Stimulated activated CD8-positive, alpha-beta memory T cell treated with anti-CD3 and anti-CD28 coated beads, Interleukin-15, amount 100 ng/mL, for 24 hours (primary cell): ENCODE measurements at places on chromosomes 2 and 18.
A peak's percentile ranks its signal among the peaks of the same experiment; 100 is the strongest.

GRCh38 chr2:241309684-241310117 lies 5.8 kb downstream of the HDLBP start:
- DNase-seq = peak; percentile 17

DNA sequence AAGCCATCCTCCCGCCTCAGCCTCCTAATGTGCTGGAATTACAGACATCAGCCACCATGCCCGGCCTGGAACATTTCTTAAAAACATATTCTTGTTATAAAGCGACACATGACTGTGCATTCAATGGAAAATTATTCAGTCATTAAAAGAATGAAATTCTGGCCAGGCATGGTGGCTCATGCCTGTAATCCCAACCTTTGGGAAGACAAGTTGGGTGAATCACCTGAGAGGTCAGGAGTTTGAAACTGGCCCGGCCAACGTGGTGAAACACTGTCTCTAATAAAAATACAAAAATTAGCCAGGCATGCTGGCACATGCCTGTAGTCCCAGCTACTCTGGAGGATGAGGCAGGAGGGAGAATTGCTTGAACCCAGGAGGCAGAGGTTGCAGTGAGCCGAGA lies 21.6 kb upstream of the RPRD1A start:
- no peak for DNase-seq

GRCh38 chr2:237281836-237282306 lies 132.1 kb downstream of the COL6A3 start:
- DNase-seq = no peak

- no peak for DNase-seq
These were observed 11.9 kb upstream of the HS6ST1 start for GRCh38 chr2:128330583-128330982.

- DNase-seq = no peak
These were observed 63.7 kb downstream of the EFEMP1 start for GRCh38 chr2:55859875-55860274.

DNA sequence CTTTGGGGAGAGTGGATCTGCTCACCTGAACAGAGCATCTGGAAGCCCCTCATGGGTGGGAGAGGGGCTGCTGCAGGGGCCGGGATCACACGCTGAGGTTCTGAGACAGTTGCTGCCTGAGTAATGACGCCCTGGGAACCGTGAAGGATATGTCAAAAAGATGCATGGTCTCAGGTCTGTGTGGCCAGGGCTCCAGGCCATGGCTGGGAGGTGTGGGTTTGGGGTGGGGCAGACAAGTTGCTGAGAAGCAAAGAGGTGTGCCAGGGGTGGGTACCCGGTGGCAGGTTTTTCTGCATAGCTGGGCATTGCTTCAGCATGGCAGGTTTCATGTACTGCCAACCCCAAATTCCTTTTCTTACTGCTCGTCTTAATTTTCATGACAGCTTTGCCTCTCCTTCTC lies 133.5 kb downstream of the RPIA start:
- DNase-seq = no peak

DNA sequence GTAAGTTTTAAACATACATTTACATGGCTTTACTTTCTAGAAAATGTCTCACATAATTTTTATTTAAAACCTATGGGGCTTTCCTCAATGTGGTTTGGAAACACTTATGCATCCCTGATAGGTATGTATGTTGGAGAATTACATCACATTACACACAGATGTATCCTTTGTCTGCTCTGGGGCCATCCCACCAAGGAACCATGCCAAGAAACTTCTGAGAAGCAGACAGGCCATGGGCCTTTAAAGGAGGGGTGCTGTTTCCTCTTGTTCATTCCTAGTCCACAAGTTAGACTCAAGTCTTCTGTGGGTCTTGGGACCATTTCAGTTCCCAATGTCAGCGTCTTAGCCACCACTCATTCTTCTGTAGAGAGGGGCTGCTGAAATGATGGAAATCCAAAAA lies 162.0 kb upstream of the SETBP1 start:
- no peak for DNase-seq

DNA sequence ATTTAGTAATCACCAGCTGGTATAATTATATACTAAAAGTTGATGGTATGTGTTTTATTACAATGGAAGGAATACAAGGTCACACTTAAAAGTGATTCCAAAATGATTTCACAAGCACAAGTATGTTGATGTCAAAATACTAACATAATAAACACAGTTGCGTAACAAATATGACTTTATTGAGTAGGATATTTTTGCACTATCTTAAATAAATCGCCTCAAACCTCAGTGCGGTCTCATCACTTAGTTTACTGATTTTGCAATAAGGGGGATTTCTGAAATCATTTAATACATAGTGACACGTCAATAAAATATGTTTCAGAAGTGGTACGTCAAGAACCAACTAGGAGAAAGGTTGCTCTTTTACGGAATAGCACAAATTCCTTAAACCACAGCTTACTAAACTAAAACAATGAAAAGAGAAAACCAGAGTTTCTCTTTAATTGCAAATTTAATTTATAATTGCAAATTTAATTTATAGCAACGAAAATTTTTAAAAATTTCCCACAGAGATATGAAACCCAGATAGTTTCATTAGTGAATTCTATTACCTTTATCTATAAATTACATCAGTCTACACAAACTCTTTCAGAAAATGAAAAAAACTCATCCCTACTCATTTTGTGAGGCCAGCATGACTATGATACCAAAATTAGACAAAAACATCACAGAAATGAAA lies 304.0 kb upstream of the REG3G start:
- DNase-seq = no peak

- no peak for DNase-seq
These were observed 209.7 kb downstream of the WDPCP start for GRCh38 chr2:63378589-63378988.

- no peak for DNase-seq
These were observed 259.3 kb downstream of the AGPS start for GRCh38 chr2:177651833-177652232.

DNA sequence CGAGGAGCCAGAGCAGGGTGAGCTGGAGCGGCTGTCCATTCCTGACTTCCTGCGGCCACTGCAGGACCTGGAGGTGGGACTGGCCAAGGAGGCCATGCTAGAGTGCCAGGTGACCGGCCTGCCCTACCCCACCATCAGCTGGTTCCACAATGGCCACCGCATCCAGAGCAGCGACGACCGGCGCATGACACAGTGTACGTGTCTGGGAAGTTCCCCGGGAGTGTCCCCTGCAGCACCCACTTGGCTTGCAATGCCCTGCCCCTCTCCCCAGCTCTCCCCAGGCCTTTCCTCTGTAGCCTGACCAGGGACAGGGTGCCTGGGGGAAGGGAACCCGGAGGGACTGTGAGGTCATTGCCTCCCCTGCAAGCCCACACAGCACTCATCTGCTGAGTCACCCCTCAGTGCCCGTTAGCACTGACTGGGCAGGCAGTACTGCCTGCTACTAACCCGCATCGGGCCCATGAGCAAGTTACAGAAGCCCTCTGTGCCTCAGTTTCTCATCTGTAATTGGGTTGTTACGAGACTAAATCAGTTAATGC lies 29.4 kb upstream of the GMPPA start:
- DNase-seq = no peak

GRCh38 chr2:99883358-99883757 lies 259.0 kb downstream of the AFF3 start:
- no peak for DNase-seq

DNA sequence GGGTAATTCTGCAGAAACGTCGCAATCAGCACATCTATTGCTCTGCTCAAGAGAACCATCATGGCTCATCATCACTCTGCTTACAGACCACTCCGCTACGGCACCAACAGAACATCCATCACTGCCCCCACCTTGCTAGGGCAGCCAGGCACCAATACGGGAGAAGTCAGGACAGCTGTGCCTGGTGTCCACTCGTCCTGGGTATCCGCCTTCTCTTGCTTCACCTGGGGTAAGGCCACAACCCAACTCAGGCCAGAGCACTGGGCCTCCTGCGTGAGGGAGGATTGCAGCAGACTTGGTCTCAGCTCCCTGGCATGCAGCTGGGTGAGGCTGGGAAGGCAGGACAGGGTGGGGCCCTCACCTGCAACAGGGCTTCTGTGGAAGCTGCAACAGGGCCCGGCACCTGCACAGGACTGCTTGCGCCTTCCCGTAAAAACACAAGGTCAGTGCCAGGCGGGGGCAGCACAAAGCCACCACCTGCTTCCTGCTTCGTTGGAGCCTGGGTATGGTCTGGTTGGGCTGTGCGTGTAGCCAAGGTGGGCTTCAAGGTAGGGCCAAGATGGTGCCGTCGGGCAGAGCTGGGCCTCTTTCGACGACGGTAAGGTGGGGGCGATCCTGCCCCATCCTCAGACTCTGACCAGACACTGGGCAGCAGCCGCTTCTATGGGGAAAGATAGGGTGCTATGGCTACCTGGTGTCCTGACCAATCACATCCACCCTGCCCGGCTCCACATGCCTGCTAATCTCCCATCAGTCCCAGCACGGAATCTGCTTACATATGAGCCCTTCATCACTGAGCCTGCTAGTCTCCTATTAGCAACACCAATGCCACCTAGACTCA lies 7.1 kb upstream of the CFAP53 start:
- no peak for DNase-seq

DNA sequence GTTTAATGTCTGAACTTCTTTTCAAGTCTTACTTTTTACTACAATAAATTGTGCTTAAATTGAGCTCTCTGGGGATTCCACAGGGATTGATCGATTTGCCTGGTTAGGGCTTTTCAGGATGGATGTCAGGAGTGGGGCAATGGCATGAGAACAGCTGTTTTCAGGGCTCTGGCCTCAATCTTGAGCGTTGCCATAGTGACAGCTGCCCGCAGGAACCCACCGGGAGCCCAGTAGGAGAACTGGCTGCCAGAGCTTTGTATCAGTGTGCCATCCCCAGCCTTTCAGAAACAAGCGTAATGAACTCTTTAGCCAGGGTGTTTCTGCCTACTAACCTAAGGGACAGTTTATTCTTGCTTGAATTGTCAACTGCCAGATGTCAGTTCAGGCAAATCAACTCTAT lies 93.5 kb downstream of the GALNT3 start:
- DNase-seq = no peak

DNA sequence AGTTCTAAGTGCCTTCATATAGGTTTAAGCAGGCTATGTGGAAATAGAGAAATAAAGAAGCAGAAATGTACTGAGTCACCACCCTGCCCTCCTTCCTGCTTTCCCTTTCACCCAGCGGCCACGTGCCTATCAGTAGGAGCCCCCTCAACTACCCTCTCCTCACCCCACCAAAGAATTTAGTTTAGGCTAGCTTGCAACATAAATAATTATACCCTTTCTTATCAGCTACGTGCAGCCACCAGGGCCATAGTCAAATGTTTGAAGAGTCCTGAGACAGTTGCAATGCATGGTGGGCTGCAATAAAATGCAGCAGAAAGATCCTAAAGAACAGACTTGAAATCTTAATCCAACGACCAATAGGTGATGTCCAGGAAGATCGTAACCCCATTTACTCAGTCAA lies 101.2 kb downstream of the RTP5 start:
- DNase-seq = no peak
